ENCODE measurements at places on chromosomes 11 and 22.

DNA sequence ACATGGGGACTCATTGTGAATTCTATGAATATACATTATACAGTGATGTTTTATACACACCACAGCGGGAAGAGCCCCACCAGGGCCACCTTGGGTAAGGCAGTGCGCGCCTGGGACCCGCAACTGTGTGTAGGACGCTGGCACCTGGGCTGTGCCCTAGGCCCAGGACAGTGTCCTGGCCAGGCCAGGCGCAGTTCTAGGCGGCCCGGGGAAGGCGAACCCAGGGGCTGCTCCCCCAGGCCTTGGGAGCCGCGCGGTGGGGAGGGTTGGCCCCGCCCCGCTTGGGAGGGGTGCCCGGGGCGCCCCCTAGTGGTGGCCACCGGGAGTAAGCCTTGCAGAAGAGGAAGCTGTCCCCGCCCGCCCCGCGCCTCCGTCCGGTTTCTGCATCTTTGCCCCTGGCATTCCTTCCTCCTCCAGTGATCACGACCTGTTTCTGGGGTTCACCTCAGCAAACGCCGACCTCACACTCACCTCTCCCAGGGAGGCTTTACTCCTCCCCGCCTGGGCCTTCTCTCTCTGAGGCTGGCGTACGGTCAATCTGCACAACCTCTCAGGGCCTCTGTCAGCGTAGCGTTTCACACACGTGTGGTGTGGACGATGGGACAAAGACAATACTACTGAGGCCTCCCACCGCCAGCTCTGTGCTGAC lies 9.5 kb upstream of the EHD1 start:
- peak; percentile 92 for DNase-seq

- no peak for DNase-seq
These were observed 367.6 kb upstream of the DDI1 start for GRCh38 chr11:103668859-103669258.

DNA sequence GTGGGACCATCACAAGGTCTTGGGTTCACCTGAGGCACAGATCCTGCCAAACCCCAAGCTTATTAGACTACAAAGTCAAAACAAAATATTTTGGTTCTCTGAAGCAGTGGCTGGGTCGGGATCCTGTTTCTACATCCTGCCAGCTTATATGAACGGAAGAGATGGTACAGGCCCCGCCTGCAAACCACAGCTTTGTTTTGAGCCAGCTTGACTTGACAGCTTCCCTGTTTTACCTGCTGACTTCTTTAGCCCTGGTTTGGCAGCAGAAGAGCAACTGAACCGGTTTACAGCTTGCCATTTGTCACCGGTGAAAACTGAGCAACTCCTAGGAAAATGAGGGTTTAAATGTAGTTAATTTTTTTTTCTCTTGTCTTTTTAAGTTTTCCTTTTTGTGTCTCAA lies 11.4 kb downstream of the PACS1 start:
- peak; percentile 75 for DNase-seq

DNA sequence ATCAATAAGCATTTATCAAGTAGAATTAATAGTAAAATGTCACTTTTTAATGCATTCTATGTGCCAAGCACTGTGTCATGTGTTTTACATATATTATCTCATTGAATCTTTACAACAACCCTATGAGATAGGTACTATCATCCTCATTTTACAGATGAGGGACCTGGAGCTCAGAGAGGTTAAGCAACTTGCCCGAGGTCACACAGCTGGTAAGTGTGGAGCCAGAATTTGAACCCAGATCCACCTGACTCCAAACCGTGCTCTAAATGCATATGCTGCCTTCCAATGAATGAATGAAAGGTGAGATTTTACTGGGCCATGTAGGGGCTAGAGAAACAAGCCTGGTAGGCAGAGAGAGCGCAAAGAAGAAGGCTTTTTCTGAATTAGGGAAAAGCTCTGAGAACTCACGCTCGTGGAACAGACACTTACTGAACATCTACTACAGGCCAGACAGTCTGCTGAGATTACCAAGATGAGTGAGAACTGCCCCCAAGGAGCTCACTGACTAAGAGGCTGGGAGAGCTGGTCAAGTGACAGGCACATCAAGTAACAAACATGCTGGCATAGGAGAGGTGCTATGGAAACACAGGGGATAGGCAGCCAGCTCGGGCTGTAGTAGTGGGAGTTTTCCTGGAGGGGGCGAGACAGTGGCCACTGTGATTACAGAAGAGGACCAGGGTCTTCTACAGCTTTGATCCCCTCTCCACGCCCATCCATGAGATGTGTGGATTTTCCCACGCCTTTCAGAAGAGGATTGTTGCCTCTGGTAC lies 4.4 kb downstream of the ABCG4 start:
- DNase-seq, result no peak
